ENCODE measurements at places on chromosomes 5 and 9.

GRCh38 chr5:168366116-168366515, 74.7 kb downstream of the WWC1 start:
- no peaks in the 10 kb centered on the region for H3K36me3 ChIP-seq
- no peak for DNase-seq
- H3K27me3 ChIP-seq, result no peaks in the 10 kb centered on the region

GRCh38 chr9:22201256-22201655, 192.2 kb upstream of the CDKN2B start:
- no peak overlapping the region for H3K4me3 ChIP-seq
- H3K36me3 ChIP-seq, result no peaks in the 10 kb centered on the region
- no peaks in the 10 kb centered on the region for H3K27me3 ChIP-seq
- no peak overlapping the region for H3K27ac ChIP-seq
- H3K4me1 ChIP-seq, result no peaks in the 10 kb centered on the region
- DNase-seq, result no peak

GRCh38 chr9:14251154-14252071, 62.5 kb downstream of the NFIB start:
- no peak overlapping the region for H3K4me3 ChIP-seq
- H3K27me3 ChIP-seq, result peaks cover 2% of the 10 kb centered on the region
- H3K4me1 ChIP-seq, result no peaks in the 10 kb centered on the region
- DNase-seq, result no peak
- H3K27ac ChIP-seq, result no peak overlapping the region

DNA sequence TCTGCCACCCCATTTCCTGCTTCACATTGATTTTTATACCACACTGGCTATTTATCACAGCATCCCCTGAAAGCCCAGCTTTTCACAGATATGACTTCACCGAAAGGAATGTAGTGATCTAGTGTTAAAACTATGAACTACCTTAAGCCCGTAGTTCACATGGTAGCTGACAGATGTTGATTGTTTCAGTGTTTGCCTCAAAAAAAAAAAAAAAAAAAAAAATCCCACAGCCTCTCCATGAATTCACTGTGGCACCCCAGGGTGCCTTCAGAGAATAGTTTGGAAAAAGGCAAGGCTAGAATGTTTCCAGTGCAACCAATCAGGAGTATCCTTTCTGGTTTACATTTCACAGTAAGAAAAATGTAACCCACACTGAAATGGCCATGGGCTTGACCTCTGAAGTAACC, 37.1 kb downstream of the GLIS3 start:
- no peak overlapping the region for H3K27ac ChIP-seq
- H3K27me3 ChIP-seq, result no peaks in the 10 kb centered on the region
- no peaks in the 10 kb centered on the region for H3K4me1 ChIP-seq
- no peaks in the 10 kb centered on the region for H3K36me3 ChIP-seq
- DNase-seq, result no peak

- peak overlapping the region; percentile 67 for H3K27ac ChIP-seq
- H3K27me3 ChIP-seq, result no peaks in the 10 kb centered on the region
- no peak overlapping the region for H3K4me3 ChIP-seq
Measured at GRCh38 chr5:143693651-143694252, 118.2 kb upstream of the HMHB1 start.

DNA sequence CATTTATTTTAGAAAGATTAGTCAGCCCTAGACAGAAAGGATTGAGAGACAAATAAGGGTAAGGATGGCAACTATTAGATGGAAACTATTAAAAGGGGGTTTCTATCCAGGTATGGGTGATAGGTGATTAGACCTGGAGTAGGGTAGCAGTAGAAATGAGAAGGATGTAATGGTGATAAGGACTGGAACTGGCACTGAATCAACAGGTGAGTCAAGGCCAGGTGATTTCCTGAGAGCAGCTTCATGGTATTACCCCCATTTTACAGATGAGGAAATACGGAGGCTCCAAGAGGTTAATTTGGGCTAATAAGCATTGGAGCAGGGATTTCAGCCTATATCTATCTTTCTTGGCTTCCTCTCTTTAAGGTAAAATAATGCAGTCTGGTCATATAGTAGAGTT, 55.7 kb downstream of the CAST start:
- H3K36me3 ChIP-seq, result peaks cover 10% of the 10 kb centered on the region
- peaks cover 25% of the 10 kb centered on the region for H3K4me1 ChIP-seq
- DNase-seq, result no peak
- H3K4me3 ChIP-seq, result no peak overlapping the region
- H3K27ac ChIP-seq, result no peak overlapping the region

Data from natural killer cell (primary cell).